ENCODE measurements at places on chromosomes 5 and 9. TPM values are rescaled to one million over a fixed set of nuclear protein-coding genes. Genes with fewer than 3 reads are reported as not detected.

The OBP2B gene
- total RNA-seq = not detected

The ITGA1 gene
- 10.0 TPM for total RNA-seq

The FGF1 gene
- total RNA-seq = 12.1 TPM

The PLGRKT gene
- 28.5 TPM for total RNA-seq

The CDH9 gene
- not detected for total RNA-seq

The HSD17B3 gene
- total RNA-seq = not detected

DNA sequence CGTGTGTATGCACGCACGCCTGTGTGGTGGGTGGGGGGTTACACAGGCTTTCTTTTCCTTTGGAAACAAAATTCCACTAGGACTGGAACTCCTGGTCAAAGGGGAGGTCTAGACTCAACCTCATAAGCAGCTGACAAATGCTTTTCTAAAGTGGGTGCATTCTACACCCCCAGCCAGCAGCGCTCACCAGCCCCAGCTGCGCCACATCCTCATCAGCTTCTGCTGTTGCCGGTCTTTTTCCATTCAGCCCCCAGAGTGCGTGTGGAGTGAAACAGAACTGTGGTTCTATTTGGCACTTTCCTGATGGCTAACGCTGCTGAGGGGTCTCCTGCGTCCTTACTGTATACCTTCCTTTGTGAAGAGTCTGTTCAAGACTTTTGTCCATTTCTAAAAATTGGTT is 77.6 kb upstream of the SARDH start:
- DNase-seq = no peak

- no peak for DNase-seq
These were observed 16.7 kb upstream of the CD74 start for GRCh38 chr5:150429410-150429873.

DNA sequence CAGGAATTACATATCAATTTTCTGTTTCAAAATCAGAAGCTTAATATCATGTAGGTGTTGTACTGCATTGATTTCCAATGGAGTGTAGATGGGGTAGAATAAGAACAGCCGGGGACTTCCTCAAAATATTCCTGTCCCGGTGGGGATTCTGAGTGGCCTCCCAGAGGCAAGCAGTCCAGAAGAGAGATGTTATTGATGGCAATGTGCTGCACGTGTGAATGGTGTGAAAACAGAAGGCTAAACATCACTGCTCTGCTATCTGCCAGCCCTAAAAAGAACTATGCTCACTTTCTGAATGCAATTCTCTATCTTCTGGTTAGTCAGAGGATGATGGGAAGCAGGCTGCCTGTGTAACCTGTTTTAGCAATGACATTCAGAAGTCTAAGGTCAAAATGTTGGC is 91.0 kb upstream of the CKMT2 start:
- DNase-seq = no peak

DNA sequence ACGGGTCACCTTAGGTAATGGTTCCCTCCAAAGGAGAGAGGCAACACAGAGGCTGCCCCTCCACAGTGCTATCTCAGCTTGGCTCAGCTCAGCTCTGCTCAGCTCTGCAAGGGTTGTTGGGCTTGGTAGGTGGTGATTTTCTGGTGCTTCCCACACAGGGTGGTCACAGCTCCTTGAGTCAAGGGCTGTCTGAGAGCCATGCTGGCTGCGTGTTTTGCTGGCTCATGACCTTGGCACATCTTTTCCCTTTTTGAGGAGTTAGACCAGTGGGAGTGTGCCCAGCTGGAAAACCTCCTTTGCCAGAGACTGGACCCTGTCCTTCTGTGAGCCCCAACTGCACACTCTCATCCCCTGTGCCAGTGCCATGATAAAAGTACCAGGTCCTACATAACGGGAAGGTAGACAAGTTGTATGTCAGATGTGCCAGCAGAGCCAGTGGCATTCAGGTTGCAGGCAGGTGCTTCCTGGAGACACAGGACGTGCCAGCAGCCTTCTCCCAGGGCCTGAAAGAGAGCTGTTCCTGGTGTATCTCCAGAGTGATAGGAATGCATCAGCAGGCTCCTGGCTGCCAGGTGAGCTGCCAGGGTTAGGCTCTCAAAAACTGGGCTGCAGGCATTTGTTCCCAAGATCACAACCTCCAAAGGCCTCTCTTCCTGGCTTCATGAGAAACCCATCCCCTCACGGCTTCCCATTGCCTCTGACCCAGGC is 118.6 kb upstream of the CXCL14 start:
- DNase-seq = no peak

- DNase-seq = no peak
These were observed 457.0 kb upstream of the KLF4 start for GRCh38 chr9:107946364-107947141.

GRCh38 chr5:163366757-163367156 is 70.6 kb upstream of the CCNG1 start:
- DNase-seq = no peak

DNA sequence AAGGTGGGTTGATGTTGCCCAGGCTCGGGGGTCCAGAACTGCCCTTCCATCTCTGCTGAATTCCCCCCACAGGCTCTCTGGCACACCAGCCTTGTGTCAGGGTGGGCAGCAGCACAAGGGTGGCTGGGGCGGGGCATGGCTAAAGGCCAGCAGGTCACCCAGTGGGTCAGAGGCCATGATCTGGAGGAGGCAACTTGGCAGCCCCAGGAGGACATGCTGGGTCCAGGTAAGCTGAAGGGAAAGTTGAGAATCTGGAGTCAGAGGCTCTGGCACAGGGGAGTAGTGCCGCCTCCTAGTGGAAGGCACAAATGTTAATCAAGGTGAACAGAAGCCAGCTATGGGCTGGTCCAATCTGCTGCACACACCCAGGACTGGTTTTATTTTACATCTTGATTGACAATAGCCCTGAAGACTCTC is 6.2 kb downstream of the TMEM8B start:
- no peak for DNase-seq

Data from kidney epithelial cell (primary cell).